ENCODE measurements at places on chromosomes 2 and 18. TPM values are rescaled to one million over a fixed set of nuclear protein-coding genes. Genes with fewer than 3 reads are reported as not detected.

Gene NRP2
- total RNA-seq = 11.1 TPM

Gene ADAM23
- total RNA-seq = not detected

Gene TEKT4
- 0.39 TPM for total RNA-seq

Gene THSD7B
- not detected for total RNA-seq

Gene CERKL
- total RNA-seq = 0.07 TPM

Gene STK16
- total RNA-seq = 32.3 TPM

Gene AKAIN1
- total RNA-seq = not detected

Data from T-helper 1 cell treated with Interleukin-12 subunit alpha and Interleukin-12 subunit beta and Interleukin-4 antibody, amounts not matched to agents 30 ng/mL and 1 ng/mL, for 36 hours (primary cell).